Activated T-cell treated with anti-CD3 and anti-CD28 coated beads, Interleukin-2, amount 50 U/mL, for 72 hours (primary cell): ENCODE measurements at places on chromosomes 7 and 10. TPM values are rescaled to one million over a fixed set of nuclear protein-coding genes. Genes with fewer than 3 reads are reported as not detected.
A peak's percentile ranks its signal among the peaks of the same experiment; 100 is the strongest.

- no peak for DNase-seq
Measured at GRCh38 chr10:57864765-57865680, 402.7 kb downstream of the IPMK start.

DNA sequence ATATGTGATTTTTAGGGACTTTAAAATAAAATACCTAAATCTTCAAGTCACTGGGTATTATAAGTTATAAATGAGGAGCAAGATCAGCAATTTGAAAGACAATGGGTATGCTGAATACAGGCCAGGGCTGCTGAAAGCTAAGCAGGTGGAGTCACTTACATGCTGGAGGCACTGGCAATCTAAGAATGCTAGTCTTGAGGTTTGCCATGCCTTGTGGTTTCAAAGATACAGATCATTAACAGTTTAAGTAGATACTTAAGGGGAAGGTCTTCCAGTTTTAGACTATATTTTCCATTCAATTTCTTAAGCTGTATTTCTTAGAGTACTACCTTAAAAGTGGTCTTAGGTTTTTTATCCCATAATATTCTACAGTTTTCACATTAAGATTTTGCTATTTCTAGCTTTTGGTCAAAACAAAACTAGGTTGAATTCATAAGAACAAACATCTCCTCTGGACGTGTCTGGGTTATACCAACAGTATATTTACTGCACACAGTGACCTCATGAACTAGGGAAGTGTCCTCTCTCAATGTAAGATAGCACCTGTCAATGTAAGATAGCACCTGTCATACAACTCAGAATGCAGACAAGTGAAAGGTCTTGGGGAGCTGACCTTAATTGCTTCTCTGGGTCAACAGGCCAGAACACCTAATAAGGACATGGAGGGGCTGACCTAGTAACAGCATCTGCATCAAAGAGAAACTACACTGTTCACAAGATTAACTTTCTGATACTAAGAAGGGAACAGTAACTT, 2.0 kb downstream of the SRI start:
- DNase-seq: no peak

DNA sequence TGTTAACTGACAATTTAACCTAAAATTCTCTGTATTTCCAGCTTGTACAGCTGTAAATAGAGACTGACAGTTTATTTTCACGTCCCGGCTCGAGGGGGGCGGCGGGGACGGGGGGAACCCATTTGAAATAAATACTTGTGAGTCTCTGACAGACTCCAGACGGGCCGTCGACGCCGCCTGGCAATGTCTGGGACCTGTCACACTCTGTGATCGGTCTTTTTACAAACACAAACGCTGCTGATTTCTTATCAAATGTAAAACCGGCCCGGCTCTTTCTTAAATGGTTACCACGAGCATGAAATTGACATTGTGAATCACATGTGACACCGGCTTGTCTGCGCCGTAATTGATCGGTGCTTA, 57.0 kb downstream of the UNCX start:
- no peak for DNase-seq

GRCh38 chr7:127629268-127629854, 11.4 kb upstream of the PAX4 start:
- DNase-seq: peak; percentile 46

DNA sequence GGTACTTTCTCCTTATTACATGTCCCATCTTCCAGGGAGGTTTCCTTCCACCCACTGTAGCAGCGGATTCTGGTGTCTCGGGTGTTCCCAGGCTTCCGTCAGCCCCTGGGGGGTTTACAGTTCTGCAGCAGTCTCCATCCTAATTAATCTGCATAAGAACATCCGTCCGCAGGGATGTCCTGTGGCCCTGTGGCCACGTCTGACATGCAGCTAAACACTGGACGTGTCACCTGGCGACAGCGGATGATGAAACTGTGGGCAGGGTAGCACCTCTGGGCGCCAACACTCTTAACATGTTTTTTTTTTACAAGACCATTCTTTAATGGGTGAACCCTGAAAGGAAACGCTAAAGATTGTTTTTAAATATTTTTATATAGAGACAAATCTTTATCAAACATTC, 58.2 kb downstream of the DIP2C start:
- DNase-seq: no peak

The MOGAT3 gene
- not detected for total RNA-seq

DNA sequence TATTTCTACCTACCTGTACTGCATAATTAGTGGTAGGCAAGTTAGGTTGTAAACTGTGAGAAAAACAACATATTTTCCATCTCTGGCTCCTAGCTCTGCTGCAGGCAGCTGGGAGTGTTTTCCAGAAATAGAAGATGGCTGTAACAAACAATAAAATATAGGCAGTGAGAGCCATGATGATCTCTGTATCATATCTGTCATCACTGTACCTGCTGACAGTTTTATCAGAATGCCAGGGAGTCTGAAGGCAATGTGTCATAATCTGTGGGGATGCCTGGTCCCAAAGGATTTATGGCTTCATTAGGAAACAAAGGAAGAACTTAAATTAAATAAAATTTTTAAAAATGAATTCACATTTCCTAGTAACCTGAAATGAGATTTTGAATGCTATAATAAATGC, 160.9 kb upstream of the SMIM30 start:
- DNase-seq: no peak

The EPO gene
- total RNA-seq: not detected

GRCh38 chr7:85612514-85612913, 425.7 kb upstream of the SEMA3D start:
- DNase-seq: no peak

- DNase-seq: no peak
Measured at GRCh38 chr10:62302760-62303159, 34.1 kb upstream of the RTKN2 start.

The SPRN gene
- total RNA-seq: not detected

The LIPN gene
- not detected for total RNA-seq

DNA sequence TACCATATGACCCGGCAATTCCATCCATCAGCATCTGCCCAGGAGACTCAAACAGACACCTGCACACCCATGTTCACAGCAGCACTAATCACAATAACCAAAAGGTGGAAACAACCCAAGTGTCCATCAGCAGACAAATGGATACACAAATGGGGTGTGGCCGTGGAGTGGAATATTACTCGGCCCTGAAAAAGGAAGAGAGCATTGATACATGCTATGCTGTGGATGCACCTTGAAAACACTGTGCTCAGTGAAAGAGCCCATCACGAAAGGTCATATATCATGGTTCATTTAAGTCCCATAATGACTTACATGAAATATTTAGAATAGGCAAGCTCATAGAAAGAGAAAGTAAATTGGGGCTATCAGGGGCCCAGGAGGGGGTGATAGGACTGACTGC, 57.5 kb upstream of the DNAAF5 start:
- no peak for DNase-seq

- DNase-seq: no peak
Measured at GRCh38 chr10:77274046-77274795, 363.4 kb downstream of the KCNMA1 start.

DNA sequence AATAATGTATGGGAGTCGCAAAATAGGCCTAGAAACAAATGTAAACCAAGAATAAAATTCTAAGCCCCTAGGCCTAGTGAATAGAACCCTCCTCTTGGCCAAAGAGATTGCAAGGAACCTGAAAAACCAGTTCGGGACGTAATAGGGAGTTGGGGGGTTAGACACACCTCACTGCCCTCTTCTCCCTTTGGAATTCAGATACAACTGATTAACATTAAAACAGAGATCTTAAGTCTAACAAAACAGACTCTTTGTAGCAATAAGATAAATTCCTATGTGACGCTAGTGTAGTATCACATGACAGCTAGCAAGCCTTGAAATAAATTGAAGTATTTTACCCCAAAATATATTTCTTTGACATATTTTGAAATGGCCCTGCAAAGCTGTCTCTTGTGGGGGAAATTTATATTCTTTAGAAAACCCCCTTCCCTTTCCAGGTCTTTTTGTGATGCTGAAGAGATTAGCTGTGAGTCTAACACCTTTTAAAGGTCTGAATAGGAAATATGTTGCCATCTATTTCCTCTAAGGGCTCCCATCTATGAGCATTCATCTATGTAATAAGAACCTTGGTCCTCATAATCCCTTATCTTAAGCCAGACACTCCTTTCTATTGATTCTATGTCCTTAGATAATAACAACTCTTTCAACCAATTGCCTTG, 623.4 kb upstream of the NRG3 start:
- no peak for DNase-seq

The RAB19 gene
- 13.7 TPM for total RNA-seq

DNA sequence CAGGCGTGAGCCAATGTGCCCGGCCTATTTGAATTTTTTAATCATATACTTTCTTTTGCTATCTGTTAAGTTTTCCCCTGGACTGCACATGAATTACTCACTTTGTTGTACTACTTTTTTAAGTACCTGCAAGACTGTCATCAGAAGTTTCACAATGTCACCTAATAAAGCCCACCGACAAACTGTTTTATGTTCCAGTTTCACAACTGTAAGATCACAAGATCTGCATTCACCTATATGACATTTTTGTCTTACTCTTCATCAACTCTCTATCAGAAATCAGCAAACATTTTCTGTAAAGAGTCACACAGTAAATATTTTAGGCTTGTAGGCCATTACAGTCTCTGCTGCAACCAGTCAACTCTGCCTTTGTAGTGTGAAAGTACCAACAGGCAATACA, 88.5 kb downstream of the ZNF33B start:
- DNase-seq: no peak

DNA sequence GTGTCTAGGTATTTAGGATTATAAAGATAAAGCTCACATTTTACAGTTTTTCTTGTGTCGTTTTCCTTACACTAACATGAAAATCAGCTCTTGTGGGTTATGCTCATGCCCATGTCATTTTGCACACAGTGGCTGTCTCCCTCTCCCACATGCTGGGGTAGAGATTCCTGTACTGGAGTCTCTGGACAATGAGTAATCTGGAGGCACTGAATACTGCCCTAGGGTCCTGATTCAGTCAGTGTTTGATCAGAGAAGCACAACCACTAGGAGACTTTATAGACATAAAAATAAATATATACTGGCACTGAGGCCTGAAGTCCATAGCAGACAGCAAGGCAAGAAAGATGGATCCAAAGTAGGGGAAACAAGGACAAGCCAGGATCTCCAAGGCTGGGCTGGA, 1008.8 kb downstream of the KCNMA1 start:
- no peak for DNase-seq

The RBP4 gene
- not detected for total RNA-seq

The NDUFA5 gene
- 48.4 TPM for total RNA-seq

The GDF10 gene
- 0.19 TPM for total RNA-seq

- DNase-seq: no peak
Measured at GRCh38 chr7:142615508-142615907, 133.8 kb upstream of the PRSS1 start.

The PHKG1 gene
- 2.6 TPM for total RNA-seq

The TRIM74 gene
- 1.8 TPM for total RNA-seq

The FAM204A gene
- total RNA-seq: 88.6 TPM

DNA sequence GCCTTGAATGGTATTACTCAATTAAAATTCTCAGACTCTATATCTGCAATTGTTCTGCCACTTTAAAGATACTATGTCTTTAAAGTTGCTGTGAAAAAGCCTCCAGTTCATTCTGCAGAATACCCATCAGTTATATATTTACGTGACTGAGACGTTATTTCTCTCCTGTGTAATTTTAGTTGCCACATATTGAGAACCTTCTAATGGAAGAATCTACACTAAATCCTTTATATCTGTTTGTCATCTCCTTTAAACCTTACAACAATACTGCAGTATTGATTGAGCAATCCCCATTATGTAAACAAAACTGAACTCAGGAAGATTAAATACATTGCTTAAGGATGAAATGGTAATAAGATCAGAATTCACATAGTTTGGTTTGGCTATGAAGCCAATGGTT, 30.0 kb downstream of the GPR141 start:
- no peak for DNase-seq
